Stimulated activated CD4-positive, alpha-beta T cell treated with anti-CD3 and anti-CD28 coated beads, Interleukin-15, amount 100 ng/mL, for 1 hour (primary cell): ENCODE measurements at places on chromosomes 5 and 9.

GRCh38 chr5:147387109-147387508 is 122.8 kb downstream of the DPYSL3 start:
- DNase-seq = no peak

DNA sequence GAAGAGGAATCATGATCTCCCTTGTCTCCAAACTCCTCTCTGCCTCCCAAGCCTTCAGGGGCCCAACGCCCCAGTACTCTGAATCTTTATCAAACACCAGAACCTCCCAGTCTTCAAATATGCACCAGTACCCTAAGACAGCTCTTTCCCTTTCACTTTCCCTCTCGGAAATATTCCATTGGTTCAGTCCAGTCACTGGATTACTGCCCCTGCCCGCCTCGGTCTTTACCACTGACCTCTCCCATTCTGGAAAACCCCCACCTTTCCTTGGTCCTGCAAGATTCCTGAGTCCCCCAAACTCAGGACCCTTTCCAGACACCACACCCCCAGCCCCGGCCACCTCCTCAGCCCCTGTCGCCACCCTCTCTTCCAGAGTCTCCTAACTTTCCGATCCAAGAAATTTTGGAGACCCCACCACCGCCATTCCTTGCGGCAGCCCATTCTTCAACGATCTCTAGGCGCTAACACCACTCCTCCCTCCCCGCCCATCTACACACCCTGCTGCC is 674 bp downstream of the C5orf15 start:
- DNase-seq = no peak

DNA sequence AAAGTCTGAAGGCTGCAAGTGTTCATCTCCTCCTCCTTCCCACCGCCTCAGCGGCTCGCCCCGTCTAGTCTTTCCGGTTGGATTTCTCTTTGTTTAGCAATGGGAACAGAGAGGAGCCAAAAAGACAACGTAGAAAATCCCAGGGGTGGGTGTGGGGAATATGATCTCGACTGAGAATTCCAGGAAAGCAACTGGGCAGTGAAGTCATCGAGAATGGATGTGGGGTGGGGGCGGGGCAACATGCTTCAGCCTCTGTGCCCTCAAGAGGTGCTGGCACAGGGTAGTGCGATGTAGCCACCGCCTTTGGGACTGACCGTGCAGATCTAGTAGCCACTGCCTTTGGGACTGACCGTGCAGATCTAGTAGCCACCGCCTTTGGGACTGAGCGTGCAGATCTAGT is 12.9 kb downstream of the MSX2 start:
- DNase-seq = no peak

DNA sequence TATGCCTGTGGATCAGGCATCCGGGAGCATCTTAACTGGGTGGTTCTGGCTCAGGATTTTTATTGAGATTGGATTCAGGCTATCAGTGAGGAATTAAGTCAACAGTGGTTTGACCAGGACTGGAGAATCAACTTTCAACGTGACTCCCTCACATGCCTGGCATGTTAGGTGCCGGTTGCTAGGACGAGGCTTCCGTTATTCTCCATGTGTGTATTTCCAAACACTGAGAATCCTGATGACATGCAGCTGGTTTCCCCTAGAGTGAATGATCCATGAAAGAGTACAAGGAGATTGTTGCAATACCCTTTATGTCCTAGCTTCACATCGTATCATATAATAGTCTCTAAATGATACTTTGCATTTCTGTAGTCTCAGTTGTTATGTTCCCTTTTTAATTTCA is 529.2 kb downstream of the ANXA1 start:
- DNase-seq = no peak

GRCh38 chr5:66717455-66718373 is 121.5 kb downstream of the MAST4 start:
- DNase-seq = no peak

GRCh38 chr5:94508461-94509148 is 109.8 kb downstream of the KIAA0825 start:
- DNase-seq = no peak

GRCh38 chr5:141729387-141730006 is 47.5 kb upstream of the ARAP3 start:
- no peak for DNase-seq
